ENCODE measurements at places on chromosomes 3 and 15.
A peak's percentile ranks its signal among the peaks of the same experiment; 100 is the strongest.

DNA sequence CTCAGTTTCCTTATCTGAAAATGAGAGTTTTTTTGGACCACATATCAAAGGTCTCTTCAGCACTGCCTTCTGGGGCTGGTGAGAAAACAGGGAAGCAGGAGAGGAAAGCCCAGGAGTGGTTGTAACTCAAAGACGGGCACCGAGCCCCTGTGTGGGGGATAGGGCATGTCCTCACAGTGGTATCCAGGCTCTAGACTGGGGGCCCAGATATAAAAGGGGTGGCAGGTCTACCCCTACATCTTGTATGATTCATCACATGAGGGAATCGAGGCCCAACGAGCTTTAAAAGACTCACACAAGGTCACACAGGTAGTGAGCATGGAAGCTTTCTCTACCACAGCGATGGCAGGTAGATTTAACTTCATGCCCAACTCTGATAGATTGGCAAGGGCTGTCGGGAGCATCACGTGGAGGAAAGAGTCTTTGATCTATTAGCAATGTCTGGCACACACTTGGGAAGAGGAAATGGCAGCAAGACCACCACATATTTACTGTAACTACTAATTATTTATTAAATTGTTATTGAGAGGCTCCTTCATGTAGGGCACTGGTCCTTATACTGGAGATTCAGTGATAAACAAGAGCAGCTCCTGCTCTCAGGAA is 4.1 kb upstream of the EPHB3 start:
- no peak for DNase-seq

GRCh38 chr15:63210151-63211091 is 21.0 kb downstream of the RAB8B start:
- DNase-seq: no peak

DNA sequence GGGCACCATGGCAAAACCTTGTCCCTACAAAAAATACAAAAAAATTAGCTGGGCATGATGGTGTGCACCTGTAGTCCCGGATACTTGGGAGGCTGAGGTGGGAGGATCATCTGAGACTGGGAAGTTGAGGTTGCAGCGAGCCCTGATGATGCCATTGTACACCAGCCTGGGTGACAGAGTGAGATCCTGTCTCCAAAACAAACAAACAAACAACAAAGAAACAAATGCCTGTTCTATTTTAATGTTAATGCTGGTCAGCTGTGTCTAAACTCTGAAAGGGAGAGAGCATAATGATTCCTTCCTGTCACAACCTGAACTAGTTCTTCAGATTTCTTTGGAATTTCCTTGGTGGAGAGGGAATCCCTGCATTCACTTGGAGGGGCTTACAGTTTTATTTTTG is 413.0 kb upstream of the TBL1XR1 start:
- no peak for DNase-seq

DNA sequence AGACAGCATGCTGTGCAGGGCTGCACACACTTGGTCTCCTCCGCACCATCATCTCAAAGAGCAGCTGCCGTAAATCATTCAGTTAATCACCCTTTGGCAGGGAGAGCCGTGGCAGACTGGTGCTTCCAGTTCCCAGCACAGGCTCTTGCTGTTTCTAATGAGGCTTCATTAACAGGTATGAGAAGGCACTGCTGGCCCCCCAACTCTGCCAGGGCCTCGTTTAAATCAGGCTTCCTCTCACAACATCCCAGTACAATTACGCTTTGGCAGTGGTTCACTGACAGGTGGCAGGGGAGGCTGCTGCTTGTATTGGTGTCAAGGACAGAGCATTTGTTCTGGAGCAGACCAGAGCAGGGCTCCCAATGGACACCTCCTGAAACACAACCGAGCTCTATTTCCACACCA is 77.1 kb downstream of the BFSP2 start:
- DNase-seq: no peak

DNA sequence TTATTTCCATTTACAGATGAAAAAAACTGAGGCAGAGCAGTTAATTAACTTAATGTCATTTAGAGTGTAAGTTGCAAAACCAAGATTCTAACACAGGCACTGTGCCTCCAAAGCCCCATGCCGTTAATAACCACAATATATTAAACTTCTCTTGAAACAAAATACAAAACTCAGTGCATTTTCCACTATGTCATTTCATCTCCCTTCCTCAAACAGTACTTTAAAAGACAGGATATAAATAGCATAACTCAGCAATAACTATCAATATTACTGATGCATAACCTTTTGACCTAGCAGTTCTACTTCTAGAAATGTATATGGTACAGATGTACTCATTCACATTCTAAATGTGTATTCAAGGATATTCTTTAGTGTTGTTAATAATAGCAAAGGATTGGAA is 5.1 kb upstream of the TASOR start:
- no peak for DNase-seq

DNA sequence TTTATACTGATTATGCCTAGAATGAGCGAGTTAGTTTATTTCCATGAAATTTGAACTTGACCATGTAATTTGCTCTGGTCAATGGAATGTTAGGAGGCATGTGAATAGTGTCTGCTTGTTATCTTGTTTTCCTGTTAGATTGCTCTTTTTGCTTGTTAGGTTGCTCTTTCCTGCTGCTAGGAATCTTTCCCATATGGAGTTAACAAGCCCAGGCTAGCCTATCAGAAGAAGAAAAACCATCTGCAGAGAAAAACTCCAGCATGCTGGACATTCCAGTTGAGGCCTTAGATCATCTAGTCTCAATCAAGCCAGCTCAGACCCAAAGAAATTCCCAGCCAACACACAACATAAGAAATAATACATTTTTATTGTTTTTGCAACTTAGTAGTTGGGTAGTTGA is 470.2 kb upstream of the AGTR1 start:
- DNase-seq: no peak

DNA sequence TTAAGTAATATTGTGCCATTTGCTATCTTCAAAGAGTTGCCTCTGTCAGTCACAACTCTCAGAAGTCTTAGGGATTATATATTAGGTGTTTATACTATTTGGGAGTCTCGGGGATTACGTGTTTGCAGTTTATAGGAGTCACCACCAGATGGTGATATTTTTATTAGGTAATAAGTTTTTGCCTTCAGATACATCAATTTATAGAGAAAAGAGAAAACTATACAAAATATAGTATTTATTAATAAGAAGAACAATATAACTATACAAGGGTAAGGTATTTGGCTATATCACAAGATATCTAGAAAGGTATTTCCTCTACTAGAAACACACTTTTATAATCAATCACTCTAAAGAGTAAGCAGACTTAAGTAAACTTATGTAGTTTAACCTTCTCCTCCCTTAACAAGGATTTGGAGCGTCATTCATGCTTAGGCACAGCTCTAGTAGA is 10.7 kb upstream of the DHX36 start:
- DNase-seq: no peak

DNA sequence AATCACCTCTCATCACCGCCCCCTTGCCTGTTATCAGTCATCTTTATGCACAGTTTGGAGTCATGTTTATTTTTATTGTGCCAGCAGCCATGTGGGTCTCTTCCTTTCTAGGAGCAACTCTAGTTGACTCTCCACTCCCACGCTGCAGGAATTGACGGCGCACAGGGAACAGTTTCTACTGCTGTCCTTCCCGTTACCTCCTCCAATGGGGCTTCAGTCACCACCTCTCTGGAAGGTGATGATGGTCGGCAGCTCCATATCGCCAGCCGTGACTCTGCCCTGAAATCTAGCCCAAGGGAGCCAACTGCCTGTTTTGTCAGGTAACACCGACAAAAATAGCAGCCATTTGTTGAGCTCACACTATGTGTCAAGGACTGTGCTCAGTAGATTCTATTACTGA is 35.6 kb upstream of the FAM107A start:
- no peak for DNase-seq

DNA sequence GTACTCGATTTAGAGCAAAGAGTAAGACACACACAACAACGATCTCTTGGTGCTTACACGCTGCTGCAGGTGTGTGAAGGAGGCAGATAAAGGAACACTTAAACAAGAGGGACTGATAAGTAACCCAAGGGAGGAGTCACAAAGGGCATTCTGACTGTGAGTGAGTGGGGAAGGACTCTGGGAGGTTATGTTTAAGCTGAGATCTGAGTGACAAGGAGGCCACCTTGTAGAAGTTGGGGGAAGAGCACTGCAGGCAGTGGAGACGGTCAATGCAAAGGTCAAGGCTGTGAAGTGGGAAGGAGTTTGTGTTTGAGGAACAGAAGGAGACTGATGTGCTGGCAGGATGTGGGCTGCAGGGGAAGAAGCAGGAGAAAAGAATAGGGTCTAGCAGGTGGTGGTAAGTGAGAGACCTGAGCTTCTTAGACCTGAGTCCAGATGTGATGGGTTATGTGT is 63.1 kb downstream of the LPP start:
- no peak for DNase-seq

DNA sequence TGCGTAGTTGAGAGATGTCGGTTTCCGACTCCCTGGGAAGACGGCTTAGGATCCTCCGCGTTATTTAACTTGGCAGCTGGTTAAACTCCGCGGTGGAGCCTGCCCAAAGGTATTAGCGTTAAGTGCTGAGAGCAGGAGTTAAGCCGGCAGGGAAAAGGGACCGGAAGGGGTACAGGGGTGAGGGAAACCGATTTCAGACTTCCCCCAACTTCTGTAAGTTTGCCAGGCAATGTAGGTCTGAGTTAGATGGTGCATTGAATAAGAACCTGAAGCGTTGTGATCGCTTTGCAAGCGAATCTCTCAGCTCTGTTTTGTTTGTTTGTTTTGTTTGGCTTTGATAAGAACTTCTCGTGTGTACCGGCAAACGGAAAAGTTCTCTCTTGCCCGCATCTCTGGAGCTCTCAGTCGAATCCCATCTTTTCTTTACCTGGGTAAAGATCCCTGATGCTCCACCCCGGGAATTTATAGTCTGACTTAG is 6.0 kb upstream of the FEZF2 start:
- no peak for DNase-seq

DNA sequence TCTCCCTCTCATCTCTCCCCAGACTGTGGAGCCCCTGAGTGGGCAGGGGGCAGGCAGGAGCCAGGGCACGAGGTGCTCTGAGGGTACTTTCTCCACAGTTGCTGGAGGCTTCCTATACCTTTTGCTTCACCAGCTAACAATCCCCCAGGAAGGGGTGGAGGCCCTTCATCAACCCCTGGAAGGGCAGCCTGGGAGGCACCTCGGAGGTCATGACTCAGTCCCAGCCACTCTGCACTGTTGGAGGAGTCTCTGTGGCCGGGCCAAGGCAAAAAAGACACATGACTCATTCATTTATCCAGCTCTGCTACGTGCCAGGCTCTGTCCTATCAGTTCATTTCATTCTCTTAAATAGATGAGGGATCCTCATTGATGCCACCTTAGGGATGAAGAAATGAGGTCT is 15.6 kb upstream of the KY start:
- DNase-seq: no peak

GRCh38 chr15:78358102-78358870 is 18.1 kb downstream of the CRABP1 start:
- no peak for DNase-seq

- no peak for DNase-seq
Measured at GRCh38 chr3:182632077-182632393, 161.3 kb upstream of the ATP11B start.

DNA sequence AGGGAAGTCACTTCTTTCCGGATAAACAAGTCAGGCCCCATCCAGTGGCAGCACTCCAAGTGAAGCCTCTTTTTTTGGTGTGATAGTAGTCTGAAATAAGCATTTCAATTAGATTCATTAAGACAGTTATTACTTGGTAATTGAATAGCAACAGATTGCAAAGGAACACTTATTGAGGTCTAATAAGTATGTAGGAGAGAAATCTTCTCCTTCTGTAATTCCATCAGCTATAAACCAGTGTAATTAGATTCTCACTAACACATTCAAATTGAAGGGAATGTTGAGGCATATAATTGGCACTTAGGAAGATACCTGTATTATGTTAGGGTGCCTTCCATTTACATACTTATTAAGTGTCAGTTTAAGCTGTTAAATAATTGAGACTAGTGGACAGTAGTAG is 73.9 kb downstream of the SEMA6D start:
- DNase-seq: no peak

GRCh38 chr3:53044371-53044710 is 1.5 kb downstream of the SFMBT1 start:
- no peak for DNase-seq

- no peak for DNase-seq
Measured at GRCh38 chr15:51088585-51088984, 6.1 kb downstream of the TNFAIP8L3 start.

DNA sequence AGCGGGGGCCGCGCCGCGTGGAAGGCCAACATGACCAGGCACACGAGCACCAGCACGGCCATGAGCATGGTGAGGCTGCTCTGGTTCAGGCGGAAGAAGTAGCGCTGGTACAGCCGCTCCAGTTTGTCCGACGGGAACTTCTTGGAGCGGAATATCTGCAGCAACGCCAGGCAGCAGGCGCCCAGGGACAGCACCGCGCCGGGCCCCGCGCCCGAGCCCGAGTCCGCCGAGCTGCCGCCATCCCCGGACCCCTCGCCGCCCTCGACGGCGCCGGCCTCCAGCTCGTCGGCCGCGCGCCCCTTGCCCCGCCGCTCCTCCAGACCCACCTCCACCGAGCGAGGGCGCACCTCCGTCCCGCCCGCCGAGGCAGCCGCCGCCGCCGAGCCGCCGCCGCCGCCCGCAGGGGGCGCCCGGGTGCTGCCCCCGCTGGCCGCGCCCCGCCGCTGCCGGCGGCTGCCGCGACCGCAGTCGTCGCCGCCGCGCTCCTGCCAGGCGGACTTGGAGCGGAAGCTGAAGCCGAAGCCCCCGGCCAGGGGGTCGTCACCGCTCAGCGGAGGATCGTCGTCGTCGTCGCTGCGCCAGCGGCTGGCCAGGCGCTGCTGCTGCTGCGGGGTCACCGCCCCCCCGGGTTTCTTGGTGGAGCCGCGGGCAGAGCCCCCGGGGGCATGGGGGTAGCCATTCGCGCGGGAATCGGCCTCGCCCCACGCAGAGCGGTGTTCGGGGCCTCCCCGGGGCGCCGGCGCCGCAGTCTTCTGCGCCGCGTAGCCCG is 957 bp downstream of the ADCY5 start:
- peak; percentile 41 for DNase-seq

DNA sequence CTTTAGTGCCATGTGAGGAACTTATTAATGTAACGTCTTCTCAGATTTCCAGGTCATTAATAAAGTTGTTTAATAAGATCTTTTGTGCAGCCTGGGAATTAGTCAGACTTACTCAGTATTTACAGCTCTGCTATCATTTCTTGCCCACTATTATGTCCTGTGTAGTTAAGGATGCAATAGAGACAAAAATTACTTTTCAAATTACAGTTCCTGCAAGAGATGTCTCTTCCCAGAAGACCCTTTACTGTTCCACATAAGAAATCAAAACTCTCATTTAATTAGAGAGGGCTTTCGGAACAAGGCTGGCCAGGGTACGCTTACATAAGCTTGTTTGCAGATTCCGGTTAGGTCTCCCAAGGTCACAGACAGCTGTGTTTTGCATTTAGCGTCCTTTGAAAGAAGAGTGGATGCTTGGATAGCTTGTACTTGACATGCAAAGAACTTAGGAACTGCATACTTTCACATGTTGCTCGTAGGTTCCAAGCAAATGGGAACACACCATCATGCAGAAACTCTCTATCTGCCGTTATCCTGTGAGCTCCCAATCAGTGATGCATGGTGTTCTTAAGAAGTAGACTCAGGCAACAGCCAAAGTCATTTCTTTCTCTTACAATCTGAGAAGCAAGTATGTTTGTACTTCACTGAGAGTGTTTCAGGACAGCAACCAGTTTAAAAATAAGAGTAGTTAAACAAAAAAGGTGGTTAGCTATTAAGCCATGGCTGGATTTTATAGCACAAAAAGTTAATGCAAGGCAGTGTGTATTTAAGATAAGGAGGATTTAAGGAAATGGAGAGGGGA is 37.4 kb downstream of the FILIP1L start:
- no peak for DNase-seq

All from T-helper 2 cell (primary cell).